ENCODE measurements at places on chromosomes 2 and 18.
A peak's percentile ranks its signal among the peaks of the same experiment; 100 is the strongest.

- no peak for DNase-seq
These were observed 30.3 kb downstream of the C2orf42 start for GRCh38 chr2:70160545-70160944.

DNA sequence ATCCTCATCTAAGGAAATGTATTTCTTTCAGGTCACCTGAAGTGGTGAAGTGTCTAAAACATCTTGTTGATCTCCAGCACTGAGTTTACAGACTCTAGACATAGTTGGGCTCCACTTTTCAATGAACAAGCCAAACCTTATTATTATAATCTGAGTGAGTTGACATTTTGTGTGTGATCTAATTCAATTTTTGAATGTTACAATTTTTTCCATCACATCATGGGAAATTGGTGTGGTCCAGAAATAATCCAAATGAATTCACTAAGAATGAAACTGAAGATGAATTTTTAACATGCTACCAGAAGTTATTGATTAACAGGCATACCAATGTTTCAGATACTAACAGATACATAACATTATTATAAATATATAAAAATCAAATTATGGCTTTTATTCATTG lies 75.6 kb upstream of the EFEMP1 start:
- no peak for DNase-seq

- DNase-seq: no peak
These were observed 134.6 kb downstream of the INSIG2 start for GRCh38 chr2:118222672-118223421.

GRCh38 chr2:38731684-38732221 lies 19.4 kb downstream of the SRSF7 start:
- no peak for DNase-seq

DNA sequence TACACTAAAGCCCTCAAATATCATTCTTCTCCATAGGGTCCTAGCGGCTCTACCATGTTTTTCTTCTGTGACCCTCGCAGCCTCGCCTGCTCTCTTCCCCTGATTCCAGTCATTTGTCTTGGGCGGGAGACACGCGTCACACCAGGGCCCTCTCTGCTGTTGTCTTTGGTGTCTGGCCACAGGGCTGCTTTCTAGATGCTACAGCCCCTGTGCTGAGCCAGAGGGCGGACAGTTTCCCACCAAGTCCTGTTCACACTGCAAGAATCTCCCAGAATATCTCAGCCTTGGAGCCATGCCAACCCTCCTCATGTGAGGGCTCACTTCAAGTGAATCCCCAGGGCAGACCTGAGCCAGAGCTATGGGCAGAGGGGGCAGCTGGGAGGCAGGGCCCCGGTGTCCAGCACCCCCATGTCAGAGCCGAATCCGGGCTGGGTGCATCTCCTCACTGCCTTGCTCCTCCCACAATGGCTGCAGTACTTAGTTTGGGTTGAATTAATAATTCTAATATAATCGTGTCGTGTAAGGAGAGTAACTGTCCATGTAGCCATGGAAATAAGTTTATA lies 42.1 kb downstream of the DIPK1C start:
- no peak for DNase-seq

- no peak for DNase-seq
These were observed 53.6 kb upstream of the AFF3 start for GRCh38 chr2:100195942-100196341.

DNA sequence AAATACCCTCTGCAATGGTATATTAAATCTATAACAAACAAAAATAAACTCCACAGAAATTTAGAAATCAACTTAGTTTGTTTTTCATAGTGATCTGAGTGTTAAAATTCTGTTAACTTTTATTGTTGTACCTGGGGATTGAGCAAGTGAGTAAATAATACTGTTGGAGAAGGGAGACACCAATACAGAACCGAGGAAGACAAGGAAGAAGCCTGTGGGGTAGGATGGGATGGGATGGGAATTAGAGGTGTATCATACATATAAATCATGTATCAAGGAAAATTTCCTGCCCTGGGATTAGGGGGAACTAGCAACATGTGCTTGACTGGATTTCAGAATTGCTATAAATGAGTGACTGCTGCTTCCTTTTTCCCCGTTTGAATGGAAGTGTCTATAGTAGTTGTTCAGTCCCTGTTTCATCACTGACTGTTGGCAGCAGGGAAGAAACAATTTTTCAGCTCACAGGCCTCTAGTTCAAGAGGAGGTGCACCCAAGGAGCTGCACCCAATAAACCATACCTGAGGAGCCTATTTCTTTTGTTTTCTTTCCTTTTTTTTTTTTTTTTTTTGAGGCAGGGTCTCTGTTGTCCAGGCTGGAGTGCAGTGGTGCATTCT lies 53.1 kb downstream of the SP110 start:
- no peak for DNase-seq

DNA sequence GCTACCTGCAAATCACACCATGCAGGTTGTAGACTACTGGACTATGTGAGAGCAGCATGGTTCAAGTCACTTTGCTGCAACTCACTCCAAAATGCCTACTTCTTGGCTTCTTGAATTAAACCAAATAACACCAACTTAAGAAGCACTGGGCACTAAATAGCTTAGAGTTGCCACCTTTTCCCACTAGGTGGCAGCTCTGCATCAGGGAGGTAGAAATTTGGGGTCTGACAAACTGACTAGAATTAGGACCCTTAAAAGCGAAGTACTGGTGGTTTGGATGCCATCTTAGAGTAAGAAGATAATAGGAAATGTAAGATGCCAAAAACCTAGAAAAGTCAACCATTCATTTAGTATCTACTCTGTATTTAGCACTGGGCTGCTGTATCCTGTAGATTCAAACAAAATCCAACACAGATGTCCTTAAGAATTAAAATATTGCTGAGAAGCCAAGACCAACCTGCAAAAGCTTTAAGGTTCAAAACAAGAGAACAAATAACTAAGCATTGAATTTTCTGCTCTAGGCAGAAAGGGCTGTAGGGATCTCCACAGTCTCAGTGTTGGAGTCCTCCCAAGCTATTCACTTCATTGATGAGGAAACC lies 65.5 kb downstream of the CCBE1 start:
- DNase-seq: peak; percentile 11

- DNase-seq: no peak
These were observed 31.4 kb downstream of the IMPA2 start for GRCh38 chr18:12012697-12013096.

GRCh38 chr18:74140582-74140981 lies 7.1 kb downstream of the FBXO15 start:
- no peak for DNase-seq

DNA sequence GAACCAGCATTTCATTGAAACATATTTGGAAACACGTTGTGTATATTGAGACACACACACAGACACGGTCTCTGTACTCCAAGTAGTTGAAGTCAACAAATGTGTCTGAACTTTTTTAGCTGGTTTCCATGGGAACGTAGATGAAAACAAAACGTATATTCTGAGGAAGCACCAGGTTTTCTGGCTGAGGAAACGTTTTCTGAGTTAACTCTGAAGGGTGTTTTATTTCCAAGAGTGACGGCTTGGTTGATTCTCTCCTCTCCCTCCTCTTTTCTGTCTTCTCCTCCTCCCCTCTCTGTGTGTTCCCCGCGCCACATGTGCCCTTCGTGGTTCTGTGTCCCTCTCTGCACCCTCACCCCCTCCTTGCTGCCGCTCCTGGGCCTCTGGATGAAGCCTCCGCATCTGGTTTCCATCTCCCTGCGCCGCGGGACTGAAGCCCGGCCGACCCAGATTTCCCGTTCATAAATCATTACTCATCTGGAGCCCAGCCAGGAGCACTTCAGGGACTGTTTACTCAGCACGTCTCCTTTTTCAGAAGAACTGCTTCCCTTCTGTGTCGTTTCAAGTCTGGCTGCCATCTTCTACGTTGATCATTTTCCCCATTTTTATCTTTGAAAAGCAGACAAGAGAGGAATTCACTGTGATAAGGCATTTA lies 122.7 kb downstream of the COL6A3 start:
- DNase-seq: peak; percentile 83

DNA sequence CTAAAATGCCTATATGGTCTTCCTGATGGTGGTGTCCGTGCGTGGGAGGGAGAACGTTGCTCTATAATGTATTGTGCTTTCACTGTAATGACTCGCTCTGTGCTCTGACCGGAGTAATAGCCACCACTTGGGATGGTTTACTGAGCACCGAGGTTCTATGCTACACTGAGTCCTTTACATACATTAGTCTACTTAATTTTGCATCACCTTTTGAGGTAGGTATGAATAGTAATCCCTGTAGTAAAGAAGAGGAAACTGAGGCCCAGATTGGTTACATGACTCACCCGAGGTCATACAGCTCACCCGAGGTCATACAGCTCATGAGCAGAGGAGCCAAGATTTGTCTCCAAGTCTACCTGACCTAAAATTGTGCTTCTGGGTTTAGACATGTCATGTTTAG lies 79.5 kb downstream of the ARMC9 start:
- no peak for DNase-seq

- DNase-seq: no peak
These were observed 77.0 kb upstream of the TACR1 start for GRCh38 chr2:75276093-75277029.

DNA sequence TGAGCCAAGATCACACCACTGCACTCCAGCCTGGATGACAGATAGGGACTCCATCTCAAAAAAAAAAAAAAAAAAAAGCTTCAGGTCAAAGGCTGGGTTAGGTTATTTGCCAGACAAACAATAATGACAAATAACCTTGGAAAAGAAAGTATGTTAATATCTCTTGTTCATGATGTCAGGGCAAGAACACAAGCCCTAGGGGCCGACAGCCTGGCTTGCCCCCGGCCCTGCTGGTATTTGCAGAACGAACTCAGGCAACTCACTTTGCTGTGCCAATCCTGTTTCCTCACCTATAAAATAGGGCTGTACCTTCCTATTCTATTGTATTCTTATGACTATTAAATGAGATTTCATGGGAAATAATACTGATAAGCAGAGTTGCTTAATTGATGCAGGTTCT lies 75.4 kb upstream of the CDC42EP3 start:
- DNase-seq: no peak

DNA sequence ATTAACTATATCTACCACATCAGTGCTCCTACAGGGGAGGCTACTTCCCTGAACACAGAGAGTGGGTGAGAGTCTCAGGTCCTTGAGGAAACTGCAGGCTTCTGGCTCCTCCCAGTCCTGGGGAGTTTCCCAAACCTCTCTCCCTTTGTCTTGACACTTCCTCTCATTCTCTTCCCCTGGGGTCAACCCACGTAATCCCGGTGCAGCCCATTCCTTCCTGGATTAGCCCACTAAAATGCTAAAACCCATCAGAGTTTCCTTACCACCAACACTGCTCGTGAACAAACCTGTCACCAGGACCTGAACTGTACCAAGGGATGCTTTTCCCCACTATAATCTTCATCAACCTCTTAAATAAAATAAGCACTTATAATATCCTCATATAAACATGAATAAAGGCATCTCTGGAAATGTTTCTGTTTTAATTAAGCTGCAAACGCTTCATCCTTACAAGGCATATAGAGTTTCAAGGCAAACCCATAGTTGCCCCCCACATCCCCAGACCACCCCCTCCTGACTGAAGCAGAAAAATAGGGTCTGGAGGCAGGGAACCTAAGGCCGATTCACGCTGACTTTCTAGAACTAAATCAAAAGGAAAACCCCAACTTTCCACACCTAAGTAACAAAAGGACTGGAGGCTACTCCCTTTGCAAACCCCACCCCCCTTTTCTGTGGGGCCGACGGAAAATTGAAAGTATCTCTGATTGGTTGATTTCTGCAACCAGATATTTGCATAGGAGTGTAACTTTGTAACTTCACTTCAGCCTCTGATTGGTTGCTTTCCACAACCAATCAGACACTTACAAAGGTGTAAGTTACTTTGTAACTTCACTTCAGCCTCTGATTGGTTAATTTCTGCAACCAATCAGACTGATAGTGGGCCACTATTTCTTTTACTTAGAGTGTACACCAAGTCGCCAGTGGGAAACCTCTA lies 19.0 kb downstream of the TMSB10 start:
- DNase-seq: peak; percentile 62

- DNase-seq: no peak
These were observed 64.0 kb downstream of the AAK1 start for GRCh38 chr2:69579536-69579935.

DNA sequence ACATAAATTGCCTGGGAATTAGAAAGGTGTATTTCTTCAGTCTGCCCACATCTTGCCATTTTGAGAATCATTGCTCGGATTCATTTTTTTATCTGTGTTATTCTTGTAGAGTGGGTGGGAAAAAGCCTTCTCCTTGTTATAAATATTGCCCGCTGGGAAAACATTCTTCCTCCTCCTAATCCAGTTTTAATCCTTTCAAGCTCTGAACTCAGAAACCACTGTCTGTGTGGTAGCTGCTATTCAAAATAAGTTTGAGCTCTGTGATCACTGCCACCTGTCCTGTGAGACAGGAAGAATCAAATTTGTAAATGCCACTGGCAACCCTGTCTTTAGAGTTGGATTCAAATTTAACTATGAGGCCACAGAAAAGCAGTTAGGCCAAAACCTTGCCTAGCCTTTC lies 1875.2 kb upstream of the PIK3C3 start:
- no peak for DNase-seq

- DNase-seq: no peak
These were observed 28.5 kb downstream of the SLC20A1 start for GRCh38 chr2:112674229-112674628.

GRCh38 chr2:135904341-135904989 lies 28.2 kb upstream of the MCM6 start:
- DNase-seq: no peak

- no peak for DNase-seq
These were observed 103.8 kb upstream of the CDC42EP3 start for GRCh38 chr2:37774976-37775907.

GRCh38 chr2:233992513-233993217 lies 57.8 kb upstream of the SPP2 start:
- no peak for DNase-seq

DNA sequence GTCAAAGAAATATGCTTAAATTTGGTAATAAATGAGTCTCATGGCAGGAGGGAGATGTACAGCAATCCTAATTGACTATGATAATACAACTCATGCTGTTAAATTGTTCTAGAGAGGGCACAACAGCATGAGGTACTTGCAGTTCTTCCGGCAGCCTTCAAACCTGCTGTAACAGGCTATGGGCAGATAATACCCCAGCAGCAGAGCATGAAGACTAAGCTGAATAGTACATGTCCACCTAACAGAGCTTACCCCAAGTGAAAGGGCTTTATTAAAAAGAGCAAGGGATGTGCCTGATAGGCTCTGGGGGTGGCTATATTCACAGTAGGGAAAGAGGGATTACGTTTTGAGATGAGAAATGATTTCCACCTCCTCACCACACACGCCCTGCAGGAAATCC lies 28.9 kb downstream of the MRO start:
- no peak for DNase-seq

DNA sequence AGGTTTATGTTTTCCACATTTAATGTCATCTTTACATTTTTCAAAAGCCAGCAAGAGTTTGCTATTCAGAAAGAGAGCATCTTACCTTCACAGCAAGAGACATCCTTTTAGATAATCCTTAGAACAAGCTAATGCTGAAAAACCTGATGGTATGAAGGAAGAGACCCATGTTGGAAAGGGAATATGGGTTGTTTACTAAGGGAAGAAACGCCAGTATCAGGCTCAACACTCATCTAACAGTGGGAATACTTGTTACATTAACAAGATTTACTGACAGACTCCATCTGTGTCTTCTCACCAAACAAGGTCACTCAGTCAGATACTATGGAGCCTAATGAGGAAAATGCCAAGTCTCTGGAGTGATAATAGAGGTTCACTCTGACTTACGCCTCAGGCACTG lies 1474.1 kb upstream of the SLC39A10 start:
- DNase-seq: no peak
